ENCODE measurements at places on chromosomes 5 and 9.

DNA sequence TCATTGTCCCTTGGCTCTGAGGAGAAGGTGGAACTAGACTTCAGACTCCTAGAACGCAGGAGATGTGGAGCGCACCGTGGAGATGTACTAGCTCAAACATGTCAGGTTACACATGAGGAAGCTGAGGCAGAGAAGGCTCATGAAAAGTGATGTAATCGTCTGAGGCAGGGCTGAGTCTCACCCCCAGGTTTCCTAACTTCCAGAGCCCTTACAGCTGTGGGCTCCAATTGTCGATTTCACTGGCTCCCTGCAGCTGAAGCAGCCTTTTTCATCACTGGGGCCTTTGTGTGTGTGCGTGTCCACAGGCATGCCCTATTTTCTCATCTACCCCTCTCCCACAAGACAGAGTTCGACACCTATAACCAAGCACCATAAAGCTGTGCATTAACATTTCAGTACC lies 370.6 kb downstream of the NTRK2 start:
- no peak for DNase-seq

GRCh38 chr5:149389552-149390495 lies 10.7 kb upstream of the IL17B start:
- DNase-seq, result no peak

DNA sequence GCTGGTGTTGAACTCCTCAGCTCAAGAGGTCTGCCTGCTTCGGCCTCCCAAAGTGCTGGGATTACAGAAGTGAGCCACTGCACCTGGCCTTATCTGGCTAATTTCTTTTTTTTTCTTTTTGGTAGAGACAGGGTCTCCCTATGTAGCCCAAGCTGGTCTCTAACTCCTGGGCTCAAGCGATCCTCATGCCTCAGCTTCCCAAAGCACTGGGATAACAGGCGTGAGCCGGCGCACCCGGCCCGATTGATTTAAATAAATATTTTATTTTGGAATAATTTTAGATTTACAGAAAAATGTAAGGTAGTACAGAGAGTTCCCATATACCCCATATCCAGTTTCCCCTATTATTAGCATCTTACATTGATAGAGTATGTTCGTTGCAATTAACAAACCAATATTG lies 155.0 kb upstream of the MVB12B start:
- DNase-seq, result no peak

DNA sequence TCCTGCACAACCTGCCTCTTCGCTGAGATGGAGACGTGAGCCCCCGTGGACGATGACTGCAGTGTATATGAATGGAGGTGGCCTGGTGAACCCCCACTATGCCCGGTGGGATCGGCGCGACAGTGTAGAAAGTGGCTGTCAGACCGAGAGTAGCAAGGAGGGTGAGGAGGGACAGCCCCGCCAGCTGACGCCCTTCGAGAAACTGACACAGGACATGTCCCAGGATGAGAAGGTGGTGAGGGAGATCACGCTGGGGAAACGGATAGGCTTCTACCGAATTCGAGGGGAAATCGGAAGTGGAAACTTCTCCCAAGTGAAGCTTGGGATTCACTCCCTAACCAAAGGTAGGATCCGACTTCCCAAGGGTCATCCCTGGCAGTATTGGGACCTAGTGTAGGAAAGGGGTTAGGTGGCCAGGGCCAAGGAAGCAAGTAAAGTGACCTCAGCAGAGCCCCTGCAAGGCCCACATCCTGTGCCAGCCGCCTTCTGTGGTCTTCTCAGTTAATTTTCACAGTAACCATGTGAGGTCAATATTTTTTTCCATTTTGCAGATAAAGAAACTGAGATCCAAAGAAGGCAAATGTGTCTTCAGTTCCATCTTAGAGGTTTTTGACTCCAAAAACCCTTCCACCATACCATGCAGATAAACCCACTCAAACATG lies 53.8 kb downstream of the NIM1K start:
- no peak for DNase-seq

GRCh38 chr9:16119261-16120230 lies 566.7 kb downstream of the CCDC171 start:
- peak; percentile 91 for DNase-seq

DNA sequence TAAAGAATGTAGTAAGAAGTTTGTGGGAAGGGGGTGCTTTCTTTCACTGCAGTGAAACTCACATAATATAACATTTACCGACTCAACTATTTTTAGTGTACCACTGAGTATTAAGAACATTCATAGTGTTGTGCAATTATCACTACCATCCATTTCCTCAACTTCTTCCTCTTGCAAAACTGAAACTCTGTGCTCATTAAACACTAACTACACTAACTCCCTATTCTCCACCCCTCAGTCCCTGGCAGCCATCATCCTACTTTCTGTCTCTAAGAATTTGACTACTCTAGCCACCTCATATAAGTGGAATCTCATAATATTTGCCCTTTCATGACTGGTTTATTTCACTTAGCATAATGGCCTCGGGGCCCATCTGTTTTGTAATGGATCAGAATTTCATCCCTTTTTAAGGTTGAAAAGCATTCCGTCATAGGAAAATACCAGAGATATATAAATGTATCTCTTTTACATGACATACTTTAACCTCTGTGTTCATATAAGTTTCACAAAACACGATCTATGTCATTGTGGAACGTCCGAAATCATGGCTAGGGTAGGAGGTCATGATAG lies 56.3 kb upstream of the DIRAS2 start:
- no peak for DNase-seq

GRCh38 chr9:118238139-118238538 lies 533.9 kb downstream of the TLR4 start:
- no peak for DNase-seq

DNA sequence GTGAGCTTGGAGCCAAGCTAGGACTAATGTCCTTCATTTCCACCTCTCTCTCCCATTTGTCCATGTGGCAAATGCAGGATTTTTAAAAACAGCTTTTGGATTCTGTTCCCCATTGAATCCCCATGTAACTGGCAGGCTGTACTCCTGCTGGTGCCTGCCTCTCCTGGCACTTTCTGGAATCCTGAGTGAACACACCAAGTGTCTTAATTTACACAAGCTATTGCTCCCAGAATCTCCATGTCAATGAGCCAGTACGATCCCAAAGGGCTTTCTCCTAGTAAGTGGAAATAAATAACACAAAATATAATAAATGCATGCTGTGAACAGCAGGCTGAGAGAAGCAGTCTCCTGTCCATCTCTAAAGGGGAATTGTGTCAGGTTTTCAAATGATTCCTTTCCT lies 88.4 kb upstream of the WWC1 start:
- no peak for DNase-seq

Data from ELR (cell line).